ACHN (cell line): ENCODE measurements at places on chromosomes 13 and 19.

- no peak for DNase-seq
Observed at GRCh38 chr13:23636360-23636759, 66.1 kb downstream of the TNFRSF19 start.

DNA sequence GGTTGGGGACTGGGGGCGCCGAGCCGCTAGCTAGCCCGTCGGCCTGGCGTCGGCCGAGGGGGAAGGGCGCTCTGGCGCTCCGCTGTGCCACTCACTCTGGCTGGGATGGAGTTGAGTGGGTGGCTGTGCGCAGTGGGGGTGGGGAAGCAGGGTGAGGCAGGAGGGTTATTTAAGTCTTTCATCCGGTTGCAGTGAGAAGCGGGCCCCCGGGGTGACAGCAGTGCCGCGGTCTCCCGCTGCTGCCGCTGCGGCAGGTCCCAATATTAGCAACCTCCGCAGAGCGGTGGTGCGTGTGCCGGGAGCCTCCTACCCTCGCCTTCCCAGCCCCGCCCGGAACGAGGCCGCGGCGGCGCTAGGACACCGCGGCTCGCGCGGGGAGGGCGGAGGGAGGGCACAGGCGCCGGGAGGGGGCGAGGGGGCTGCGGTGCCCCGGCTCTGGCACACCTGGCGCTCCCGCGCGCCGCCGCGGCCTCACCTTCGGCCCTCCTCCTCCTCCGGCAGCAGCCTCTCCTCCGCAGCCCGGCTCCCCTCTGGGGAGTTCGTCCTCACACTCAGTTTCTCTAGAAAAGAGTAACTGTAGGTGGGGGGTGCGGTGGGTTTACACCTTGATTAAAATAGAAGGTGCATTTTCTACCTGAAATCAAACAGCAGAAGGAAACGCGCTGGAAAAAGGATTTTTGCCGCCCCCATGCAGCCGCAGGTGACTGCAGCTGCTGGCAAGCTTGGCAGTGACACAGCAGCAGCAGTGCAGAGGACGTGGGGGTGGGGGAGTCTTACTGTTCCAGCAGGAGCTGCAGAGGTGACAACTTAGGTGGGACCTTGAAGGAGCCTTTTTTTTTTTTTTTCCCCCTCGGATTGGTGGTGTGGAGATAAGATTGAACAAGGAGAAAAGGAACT is 4.5 kb downstream of the FGF9 start:
- no peak for DNase-seq

DNA sequence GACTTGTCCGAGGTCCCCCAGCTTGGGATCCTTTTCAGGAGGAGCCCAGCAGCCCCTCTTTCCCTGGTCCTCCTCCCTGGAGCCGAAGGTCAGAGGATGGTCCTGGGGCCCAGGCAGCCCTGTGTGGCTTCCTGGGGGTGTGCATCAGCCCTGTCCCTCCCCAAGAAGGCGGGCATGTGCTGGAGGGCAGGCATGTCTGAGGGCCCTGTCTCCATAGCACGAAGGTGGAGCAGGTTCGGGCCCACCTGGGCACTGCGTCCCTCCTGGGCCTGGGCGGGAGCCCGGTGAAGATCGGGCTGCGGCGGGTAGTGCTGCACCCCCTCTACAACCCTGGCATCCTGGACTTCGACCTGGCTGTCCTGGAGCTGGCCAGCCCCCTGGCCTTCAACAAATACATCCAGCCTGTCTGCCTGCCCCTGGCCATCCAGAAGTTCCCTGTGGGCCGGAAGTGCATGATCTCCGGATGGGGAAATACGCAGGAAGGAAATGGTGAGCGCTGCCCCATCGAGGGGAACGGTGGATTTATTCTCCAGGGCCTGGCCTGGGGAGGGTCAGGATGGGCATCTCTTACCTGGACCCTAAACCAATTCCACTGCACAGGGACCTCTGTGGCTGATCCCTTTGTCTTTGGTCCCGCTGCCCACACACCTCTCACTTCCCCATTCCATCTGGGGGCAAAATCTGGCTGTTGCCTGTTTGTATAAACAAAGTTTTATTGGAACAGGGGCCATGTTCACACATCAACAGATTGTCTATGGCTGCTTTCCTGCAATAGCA is 10.9 kb downstream of the TIMM13 start:
- no peak for DNase-seq

- no peak for DNase-seq
Observed at GRCh38 chr19:3254520-3254919, 30.1 kb downstream of the CELF5 start.

GRCh38 chr13:50873467-50873866 is 30.0 kb upstream of the DLEU7 start:
- no peak for DNase-seq

DNA sequence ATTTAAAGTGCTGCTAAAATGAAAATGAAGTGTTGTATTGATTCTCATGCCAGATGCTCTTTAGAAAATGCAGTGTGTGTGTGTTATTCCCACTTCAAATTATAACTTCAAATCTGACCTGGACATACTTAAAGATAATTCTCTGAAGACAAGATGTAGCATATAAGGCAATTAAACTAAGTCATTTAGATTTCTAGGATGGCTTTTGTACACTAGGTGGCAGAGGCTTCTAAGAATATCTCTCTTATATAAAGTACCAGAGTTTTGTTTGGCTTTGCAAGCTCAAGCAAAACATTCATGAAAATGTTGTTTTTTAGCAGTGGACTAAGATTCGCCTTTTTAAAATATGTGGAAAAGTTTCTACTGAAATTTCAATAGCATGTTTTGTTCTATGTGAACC is 407.2 kb downstream of the GPC5 start:
- DNase-seq, result no peak

- DNase-seq, result peak; percentile 57
Observed at GRCh38 chr13:25286308-25286968, 850 bp downstream of the MTMR6 start.

- peak; percentile 22 for DNase-seq
Observed at GRCh38 chr19:48656840-48657474, 11.0 kb upstream of the CA11 start.

DNA sequence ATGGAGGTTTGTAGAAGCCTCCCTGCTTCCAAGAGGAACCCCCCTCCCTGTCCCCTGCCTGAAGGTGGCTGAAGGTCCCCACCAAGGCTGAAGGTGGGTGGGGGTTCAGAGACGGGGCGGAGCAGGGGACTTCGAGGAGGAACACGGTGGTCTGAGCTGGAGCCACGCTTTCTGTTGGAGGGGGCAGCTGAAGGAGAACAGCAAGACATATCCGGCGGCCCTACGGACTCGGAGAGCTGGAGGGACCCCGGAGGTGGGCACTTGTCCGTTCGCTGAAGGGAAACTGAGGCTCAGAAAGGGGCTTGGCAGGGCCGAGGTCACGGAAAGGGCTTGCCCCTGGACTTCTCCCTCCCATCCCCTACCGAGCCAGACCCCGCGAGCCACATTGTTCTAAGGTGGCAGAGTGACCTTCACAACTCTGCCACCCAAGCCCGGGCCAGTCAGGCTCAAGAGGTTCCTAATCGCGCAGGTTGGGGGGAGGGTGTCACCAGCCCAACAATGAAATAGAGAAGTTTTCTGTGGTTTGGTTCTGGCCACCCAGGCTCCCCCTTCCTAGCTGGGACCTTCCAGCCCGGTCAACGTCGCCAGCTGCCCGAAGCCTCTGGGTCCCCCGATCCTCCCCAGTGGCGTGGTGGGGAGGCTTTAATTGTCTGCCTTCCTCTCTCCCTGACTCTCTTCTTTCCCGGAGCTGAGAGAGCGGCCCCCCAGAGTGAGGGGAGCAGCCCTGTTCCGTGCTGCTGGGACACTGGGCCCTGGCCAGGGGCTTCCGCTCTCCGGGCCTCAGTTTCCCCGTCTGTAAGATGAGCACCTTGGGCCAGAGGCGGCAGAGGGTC is 15.5 kb upstream of the KCNN1 start:
- DNase-seq, result no peak

DNA sequence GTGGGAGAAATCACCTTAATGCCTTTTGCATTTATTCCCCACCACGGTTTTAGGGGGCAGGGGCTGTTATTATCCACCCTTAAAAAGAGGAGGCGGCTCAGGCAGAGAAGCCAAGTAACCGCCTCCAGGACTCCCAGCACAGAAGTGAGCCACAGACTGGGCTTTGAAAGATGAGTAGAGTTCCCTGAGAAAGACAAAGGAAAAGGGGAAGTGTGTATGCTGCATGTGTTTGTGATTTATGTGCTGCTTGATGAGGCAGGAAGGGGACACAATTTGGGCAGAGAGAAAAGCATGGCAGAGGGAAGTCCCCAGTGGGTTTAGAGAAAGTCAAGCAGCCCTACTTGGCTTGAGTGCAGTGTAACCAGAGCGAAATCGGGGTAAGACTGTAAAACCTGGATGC is 85.0 kb downstream of the DOCK9 start:
- DNase-seq, result no peak

- no peak for DNase-seq
Observed at GRCh38 chr19:29268103-29268502, 55.2 kb upstream of the UQCRFS1 start.

DNA sequence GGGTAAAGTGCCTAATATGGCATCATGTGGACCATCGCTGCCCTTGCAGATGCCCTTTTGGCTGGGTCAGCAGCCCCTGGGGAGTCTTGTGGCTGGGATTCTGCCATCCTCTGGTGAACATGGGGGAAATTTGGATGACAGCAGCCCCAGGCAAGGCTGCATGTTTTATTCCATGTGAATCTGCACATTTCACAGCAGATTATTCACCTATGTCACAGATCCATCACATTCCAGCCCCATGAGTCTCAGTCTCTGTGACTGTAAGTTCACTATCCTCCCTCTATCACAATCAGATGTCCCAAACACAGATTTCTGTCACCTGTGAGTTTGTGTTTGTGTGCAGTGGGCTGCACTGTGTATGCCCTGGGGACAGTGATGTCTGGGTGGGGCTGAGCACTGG is 36.8 kb upstream of the PSG9 start:
- no peak for DNase-seq

GRCh38 chr19:28026636-28027035 is 1186.3 kb downstream of the UQCRFS1 start:
- DNase-seq, result peak; percentile 54

DNA sequence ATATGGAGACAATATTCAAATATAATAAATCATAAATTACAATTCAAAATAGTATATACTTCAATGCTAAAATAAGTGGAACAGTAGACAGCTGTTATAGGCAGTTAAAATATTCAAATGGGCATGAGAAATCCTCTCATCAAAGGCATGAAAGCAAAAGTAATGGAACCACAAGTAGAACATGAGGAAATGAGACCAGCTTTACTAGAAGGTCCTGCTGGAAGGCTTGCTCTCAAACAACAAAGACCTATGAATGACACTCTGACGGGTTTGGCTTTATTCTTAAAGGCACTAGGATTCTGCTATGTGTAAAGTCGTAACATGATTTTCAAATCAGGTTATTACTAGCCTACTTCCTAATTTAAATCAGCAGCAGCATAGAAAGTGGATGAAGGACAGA is 148.1 kb downstream of the VWA8 start:
- DNase-seq, result no peak

GRCh38 chr13:75458696-75459422 is 23.1 kb downstream of the TBC1D4 start:
- no peak for DNase-seq

DNA sequence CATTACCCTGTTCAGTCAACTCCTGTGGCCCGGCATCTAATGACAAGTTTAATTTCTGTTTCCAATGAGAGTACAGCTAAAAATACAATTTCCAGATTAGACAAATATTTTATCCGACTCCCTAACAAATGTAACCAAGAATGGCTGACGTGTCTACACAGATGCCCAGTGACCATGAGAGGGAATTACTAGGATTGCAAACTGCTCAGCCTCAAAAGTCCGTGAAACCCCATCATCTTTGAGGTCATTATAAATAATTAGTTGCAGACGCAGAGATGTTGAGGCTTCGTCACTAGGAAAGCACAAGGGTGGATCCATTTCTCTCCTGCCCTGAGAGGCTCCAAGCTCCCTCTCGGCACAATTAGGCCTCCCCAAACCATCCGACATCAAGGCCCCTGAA is 104.1 kb upstream of the ZNF507 start:
- no peak for DNase-seq

- peak; percentile 7 for DNase-seq
Observed at GRCh38 chr13:98575009-98575903, 1.7 kb downstream of the STK24 start.

DNA sequence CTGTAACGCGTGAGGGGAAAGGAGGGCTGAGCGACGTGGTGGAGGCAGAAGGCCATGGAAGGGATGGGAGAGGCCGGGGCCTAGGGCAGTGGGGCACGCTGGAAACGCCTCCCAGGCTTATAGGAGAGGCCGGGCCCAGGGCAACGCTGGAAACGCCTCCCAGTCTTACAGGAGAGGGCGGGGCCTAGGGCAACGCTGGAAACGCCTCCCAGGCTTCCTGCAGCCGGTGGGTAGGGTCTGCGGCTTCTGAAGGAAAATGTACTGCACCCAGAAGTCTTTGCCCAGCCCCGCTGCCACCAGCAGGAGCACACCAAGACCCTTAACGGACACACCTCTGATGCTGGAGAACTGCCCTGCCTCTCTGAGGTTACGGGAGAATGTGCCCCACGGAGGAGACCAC is 9.1 kb downstream of the CACTIN start:
- no peak for DNase-seq
